ENCODE measurements at places on chromosomes 6 and 20. TPM values are rescaled to one million over a fixed set of nuclear protein-coding genes. Genes with fewer than 3 reads are reported as not detected.

Gene PEX7
- 3.2 TPM for total RNA-seq

Gene ROS1
- not detected for total RNA-seq

DNA sequence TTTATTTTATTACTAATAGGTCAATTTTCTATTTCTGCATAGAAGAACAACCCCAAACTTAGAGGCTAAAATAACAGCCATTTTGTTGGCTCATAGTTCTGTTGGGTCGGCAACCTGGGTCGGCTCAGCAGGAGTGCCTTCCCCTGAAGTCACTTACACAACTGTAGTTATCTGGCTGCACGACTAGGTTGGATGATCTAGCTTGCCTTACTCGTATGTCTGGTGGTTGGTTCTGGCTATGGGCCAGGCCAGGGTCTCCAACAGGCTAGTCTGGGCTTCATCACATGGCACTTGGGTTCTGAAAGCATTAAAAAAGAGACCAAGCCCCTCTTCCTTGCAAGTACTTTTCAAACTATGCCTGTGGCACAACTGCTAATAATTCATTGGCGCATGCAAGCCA lies 53.5 kb downstream of the STXBP5 start:
- no peak overlapping the region for H3K27ac ChIP-seq
- no peaks in the 10 kb centered on the region for H3K27me3 ChIP-seq
- no peak overlapping the region for H3K4me3 ChIP-seq
- peaks cover 4% of the 10 kb centered on the region for H3K4me1 ChIP-seq
- H3K36me3 ChIP-seq, result no peaks in the 10 kb centered on the region
- no peak for DNase-seq

DNA sequence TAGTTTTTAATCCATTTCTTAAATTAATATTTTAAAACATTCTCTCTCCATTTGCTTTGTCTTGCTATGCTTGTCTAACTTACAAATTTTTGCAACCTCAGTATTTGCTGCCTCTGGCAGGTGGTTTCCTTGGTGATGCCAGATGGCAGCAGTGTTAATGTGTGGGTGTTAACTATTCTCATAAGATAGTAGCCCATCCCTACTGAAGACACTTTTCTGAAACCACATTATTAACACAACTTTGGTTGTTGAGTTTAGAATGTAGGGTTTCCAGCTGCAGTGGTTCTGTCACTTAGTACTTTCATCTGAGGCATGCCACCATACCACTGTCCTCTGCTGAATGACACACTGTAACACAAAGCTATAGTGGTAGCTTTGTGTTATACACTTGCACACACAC lies 75.1 kb downstream of the MYO6 start:
- H3K27me3 ChIP-seq, result no peaks in the 10 kb centered on the region
- no peak overlapping the region for H3K27ac ChIP-seq
- H3K36me3 ChIP-seq, result no peaks in the 10 kb centered on the region
- no peak overlapping the region for H3K4me3 ChIP-seq

DNA sequence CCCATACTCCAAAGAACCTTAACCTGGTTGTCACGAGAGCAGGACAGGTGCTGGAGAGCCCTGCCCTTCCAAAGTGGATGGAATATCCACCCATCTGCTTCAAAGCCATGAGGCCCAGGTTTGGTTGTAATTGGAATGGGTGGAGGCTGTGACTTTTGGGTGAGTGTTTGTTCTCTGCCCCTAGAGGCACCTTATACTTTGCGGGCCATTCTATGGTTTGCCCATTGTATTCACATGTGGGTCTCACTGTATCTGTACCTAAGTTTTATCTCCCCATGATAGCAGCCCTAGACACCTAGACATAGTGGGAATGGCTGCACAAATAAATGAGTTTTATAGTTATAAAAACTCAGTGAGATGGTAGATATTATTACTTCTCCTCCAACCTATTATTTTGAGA lies 67.1 kb upstream of the NAA20 start:
- peaks cover 2% of the 10 kb centered on the region for H3K4me1 ChIP-seq
- no peak for DNase-seq
- H3K27ac ChIP-seq, result no peak overlapping the region
- no peaks in the 10 kb centered on the region for H3K36me3 ChIP-seq

DNA sequence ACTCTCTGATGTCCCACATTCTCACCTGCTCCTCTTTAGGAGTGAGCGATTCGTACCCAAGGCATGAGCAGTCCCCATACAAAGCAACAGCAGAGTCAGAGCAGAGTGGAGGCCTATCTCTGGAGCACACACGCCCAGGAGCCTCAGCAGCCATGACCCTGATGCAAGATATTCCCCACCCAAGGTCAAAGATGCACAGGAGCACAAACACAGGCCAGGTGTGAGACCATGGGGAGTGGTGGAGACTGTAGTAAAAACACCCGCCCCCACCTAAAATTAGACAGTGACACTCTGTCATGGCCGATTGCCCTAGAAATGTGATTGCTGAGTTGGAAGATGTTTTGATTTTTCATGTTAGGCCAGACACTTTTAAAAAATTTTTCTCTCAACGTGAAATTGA lies 21.4 kb downstream of the RRBP1 start:
- H3K36me3 ChIP-seq, result peaks cover 13% of the 10 kb centered on the region
- H3K4me3 ChIP-seq, result no peak overlapping the region
- no peak overlapping the region for H3K27ac ChIP-seq

- H3K4me3 ChIP-seq, result no peak overlapping the region
- no peaks in the 10 kb centered on the region for H3K27me3 ChIP-seq
- no peak overlapping the region for H3K27ac ChIP-seq
- no peaks in the 10 kb centered on the region for H3K36me3 ChIP-seq
- DNase-seq, result no peak
- no peaks in the 10 kb centered on the region for H3K4me1 ChIP-seq
Measured at GRCh38 chr6:151191527-151191926, 48.2 kb upstream of the AKAP12 start.

DNA sequence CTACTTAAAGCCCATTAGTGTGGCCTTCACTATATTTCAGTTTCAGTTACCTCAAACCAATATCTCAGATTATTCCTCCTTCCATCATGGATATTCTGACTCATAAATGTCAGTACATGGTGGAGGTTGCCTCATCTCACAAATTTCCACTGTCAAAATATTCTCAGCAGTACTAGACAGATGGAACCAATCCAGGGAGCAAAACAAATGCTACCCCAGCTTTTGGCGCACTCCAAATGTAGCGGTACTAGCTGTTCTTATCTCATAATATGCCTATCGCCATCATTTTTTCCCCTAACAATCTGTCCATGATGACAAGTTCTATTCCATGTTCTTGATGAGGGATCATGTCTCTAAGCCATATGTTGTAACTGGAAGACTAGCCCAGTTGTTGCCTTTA lies 1026.1 kb downstream of the KIF16B start:
- no peak overlapping the region for H3K27ac ChIP-seq
- no peak for DNase-seq
- H3K36me3 ChIP-seq, result no peaks in the 10 kb centered on the region
- no peaks in the 10 kb centered on the region for H3K27me3 ChIP-seq

Gene MCHR2
- not detected for total RNA-seq

DNA sequence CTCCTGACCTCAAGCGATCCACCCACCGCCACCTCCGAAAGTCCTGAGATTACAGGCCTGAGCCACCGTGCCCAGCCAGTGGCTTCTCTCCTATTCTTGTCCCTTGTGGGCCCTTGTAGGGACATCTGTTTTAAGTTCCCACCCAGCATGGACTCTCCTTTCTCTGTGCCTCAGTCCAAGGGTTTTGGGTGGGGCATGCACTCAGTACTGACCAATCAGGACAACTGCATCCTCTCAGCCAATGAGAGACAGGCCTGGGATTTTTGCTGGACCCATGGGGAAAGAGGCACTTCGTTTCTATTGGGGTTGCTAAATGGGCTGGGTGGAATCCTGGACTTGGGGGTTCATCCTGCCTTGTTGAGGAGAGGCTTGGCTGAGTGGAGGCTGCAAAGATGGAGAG lies 34.4 kb downstream of the SNAI1 start:
- no peak for DNase-seq
- H3K4me1 ChIP-seq, result peaks cover 8% of the 10 kb centered on the region
- H3K4me3 ChIP-seq, result no peak overlapping the region
- no peak overlapping the region for H3K27ac ChIP-seq

GRCh38 chr6:77740380-77740779 lies 87.5 kb downstream of the MEI4 start:
- no peaks in the 10 kb centered on the region for H3K36me3 ChIP-seq
- H3K27me3 ChIP-seq, result no peaks in the 10 kb centered on the region
- no peak overlapping the region for H3K27ac ChIP-seq
- no peak for DNase-seq

Gene COL11A2
- total RNA-seq, result 0.52 TPM

DNA sequence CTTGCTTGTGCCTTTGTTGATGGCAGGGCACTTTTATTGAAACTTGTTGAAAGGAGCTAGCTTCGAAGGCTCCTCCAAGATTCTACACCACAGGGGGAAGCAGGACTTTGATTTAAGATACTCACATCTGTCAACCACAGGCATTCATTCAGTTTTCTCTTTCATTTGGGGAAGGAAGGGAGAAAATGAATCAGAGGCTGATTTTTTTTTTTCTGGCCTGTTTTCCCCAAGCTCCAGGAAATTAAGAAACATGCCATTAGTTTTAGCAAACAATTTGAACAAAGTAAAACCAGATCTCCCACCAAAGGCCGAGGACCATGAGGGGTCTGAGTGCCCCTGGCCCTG lies 8.7 kb upstream of the APCDD1L start:
- no peak overlapping the region for H3K4me3 ChIP-seq
- H3K4me1 ChIP-seq, result no peaks in the 10 kb centered on the region
- H3K36me3 ChIP-seq, result no peaks in the 10 kb centered on the region
- DNase-seq, result no peak

- H3K4me3 ChIP-seq, result no peak overlapping the region
- no peaks in the 10 kb centered on the region for H3K36me3 ChIP-seq
- no peak overlapping the region for H3K27ac ChIP-seq
- H3K27me3 ChIP-seq, result peaks cover 40% of the 10 kb centered on the region
Measured at GRCh38 chr6:168216751-168217191, 102.8 kb downstream of the DACT2 start.

DNA sequence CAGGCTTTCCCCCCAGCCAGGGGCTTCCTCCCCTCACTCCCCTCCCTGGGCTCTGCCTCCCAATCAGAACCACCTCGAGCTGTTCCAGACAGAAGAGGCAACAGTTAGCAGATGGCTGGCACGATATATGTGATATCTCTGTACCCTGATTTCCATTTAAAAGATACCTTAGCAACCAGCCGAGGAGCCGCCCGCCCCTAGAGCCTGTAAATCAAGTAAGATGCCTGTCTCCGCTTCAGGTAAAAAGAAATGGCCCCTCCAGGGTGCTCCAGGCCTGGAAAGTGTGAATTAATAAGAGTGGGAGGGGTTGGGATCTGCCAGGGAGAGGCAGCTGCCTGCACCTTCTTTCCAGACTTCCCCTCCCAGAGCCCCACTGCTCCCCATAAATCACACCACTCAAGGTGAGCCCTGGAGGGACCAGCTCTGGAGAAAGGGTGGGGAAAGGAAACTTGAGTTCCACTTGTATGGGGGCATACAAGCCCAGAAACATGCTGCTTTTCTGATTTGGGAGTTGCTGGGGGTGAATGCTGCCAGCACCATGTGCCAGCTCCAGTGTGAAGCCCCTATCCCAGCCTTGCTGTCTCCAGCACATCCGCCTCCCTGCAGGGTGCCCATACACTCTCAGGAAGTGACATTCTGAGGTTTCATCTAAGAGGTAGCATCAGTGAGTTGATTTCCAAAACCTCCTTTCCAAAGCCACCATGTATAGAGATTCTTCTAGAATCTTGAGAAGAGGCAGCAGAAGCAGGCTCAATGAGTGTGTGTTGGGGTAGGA lies 148.0 kb downstream of the LRFN2 start:
- H3K27ac ChIP-seq, result no peak overlapping the region
- no peak for DNase-seq
- peaks cover 11% of the 10 kb centered on the region for H3K4me1 ChIP-seq
- H3K4me3 ChIP-seq, result no peak overlapping the region

DNA sequence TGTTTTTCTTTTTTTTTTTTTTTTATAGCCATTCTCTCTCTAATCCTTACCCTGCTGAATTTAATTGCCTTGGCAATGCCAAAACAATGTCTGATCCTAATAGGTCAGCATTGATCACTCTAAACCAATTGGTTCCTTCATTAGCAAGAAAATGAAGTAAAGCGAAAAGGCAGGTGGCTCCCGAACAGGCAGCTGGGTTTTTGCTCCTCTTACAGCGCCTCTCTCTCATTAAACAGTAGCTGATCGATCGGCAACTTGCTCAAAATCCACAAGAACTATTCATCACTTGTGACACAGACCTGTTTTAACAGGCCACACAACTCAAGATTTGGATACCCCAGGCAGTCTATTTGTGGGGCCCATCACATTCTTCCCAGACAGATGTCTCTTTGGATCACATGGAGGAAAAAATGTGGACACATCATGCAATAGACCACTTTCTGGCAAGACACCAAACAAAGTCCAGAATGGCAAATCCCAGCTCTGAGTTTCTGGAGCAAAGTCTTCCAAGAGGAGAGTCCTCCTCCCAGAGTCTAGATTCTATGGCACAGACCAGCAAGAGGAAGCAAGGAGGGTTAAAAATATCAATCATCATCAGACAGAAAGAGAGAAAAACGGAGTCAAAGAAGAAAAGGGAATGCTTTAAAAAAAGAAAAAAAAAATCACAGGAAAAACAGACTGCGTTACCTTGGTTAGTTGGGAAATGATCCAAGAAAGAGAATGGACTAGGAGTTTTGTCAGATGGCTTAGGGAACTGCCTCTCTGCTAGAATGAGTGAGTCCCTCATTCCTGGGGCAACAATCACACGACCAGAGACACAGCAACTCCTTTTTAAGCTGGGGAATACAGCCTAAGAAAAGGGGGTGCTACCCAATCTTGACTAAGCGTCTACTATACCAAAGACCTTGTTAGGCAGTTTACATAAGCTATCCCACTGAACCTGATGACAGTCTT lies 247.8 kb downstream of the BTBD9 start:
- no peaks in the 10 kb centered on the region for H3K27me3 ChIP-seq
- H3K27ac ChIP-seq, result no peak overlapping the region
- peaks cover 12% of the 10 kb centered on the region for H3K4me1 ChIP-seq
- no peak for DNase-seq

Gene CALHM5
- total RNA-seq, result not detected

Gene BMP7
- not detected for total RNA-seq

DNA sequence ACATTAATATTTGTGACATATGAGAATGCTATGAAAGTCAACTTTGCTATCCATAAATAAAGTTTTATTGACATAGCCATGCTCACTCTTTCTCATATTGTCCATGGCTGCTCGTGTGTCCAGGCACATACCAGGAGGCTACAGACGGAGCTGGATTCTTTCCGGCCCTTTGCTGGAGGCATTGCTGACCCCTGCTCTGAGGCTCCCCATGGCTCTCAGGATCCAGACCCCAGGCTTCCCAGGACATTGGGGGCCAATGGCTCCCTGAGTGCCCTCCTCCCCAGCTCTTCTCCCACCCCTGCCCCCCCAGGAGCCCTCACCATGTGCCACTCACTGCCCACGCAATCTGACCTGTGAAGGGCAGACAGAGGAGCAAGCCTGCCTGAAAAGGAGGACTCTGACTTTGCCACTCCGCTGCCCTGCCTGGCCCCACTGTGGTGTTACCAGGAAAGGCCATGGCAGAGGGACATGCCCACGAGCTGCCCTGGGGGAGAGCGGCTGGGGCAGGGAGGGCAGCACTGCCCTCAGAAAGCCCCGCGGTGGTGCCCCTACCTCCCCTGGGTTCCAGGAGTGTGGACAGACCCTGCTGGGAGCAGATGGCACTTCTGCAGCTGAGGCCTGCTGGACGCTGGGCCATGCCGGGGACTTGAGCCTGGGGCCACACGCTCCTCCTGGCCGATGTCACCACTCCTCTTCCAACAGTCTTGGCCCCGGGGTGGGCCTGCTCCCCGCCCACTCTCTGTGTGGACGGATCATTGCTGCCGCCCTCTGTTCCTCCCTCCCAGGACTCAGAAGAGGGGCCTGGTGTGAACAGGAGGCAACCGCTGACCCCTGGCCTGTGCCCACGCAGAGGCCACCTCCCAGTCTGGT lies 97.8 kb upstream of the BHLHE23 start:
- peaks cover 2% of the 10 kb centered on the region for H3K4me1 ChIP-seq
- no peaks in the 10 kb centered on the region for H3K36me3 ChIP-seq
- no peak for DNase-seq
- peak overlapping the region; percentile 88 for H3K4me3 ChIP-seq

Measured in T-helper 17 cell (primary cell).